Stimulated activated memory B cell treated with anti-CD40 and anti-IgM and Interleukin-4, amounts not matched to agents 10 μg/mL and 1 μg/mL and 100 μg/mL, for 72 hours (primary cell): ENCODE measurements at places on chromosomes 1 and 21.

GRCh38 chr1:151825751-151826660 is 5.6 kb downstream of the RORC start:
- no peak for ATAC-seq

DNA sequence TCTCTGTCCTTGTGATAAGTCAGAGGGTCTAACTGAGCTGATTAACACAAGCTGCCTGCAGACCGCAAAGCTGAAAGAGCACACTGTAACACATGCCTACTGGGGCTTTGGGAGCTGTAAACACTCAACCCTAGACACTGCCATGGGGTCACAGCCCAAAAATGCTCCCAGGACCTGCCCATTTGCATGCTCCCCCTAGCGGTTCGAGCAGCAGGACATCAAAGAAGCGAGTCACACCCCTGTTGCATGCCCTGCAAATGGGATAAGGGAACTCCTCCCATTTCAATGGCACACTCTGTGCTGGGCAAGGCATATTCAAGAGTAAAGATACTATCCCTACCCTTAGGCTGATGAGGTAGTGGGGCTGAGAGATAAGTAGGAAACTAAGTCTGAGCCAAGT is 22.8 kb downstream of the LCE3E start:
- no peak for ATAC-seq

DNA sequence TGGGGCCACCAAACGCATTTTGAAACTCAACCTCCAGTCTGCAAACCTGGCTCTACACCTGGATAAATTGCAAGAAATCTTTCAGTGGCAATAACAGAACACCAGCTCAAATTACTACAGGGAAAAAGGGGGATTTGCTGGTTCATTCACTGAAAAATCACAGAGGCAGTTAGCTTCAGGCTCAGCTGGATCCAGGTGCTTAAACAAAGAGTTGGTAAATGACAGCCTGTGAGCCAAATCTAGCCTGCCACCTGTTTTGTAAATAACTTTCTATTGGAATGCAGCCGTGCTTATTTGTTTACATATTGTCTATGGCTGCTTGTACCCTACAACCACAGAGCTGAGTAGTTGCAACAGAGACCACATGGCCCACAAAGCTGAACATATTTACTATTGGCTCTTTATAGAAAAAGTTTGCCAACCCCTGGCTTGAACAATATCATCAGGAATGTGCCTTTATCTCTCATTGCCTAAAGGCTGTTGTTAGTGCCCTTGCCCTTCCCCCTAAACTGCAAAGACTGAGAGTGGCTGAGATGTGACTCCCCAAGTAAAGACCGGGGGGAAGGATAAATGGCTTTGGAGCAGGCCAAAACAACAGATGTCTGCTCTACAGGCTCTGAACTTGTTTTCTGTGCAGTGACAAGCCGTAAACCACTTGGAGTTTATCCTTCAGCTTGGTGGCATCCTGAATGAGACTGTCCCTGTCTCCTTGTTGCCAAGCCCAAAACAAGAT is 21.5 kb upstream of the PTPRF start:
- ATAC-seq: no peak

- no peak for ATAC-seq
These were observed 52.4 kb upstream of the ACADM start for GRCh38 chr1:75672108-75672507.

DNA sequence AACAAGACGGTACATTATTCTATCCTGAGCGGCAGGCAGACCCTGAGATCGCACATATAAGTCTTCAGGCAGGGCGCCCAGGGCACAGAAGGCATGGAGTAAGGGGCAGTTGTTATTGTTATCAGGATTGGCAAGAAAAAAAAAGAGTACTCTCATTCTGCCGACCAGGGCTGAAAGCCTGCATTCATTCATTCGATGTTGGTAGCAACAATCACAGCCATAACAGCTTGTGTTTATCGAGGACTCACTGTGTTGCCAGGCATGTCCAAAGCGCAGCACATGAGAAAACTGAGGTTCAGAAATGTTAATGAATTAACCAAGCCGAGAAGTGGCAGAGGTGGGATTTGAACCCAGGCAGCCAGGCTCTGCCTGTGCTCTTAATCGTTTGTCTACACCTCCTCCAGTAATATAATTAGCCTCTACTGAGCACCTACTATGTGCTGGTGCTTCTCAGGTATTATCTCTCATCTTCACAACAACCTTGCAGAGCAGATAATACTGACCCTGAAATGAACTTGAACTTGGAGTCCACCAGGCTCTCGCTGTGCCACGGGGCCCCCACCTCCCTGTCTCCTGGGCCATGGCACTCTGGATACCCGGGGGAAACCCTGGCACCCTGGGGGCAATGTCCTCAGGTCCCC is 56.2 kb downstream of the TAS1R2 start:
- no peak for ATAC-seq

GRCh38 chr1:183039985-183040447 is 16.8 kb downstream of the LAMC1 start:
- no peak for ATAC-seq

GRCh38 chr21:34583926-34584563 is 30.9 kb downstream of the RCAN1 start:
- ATAC-seq: no peak

GRCh38 chr21:25809013-25809412 is 74.2 kb downstream of the GABPA start:
- ATAC-seq: no peak

DNA sequence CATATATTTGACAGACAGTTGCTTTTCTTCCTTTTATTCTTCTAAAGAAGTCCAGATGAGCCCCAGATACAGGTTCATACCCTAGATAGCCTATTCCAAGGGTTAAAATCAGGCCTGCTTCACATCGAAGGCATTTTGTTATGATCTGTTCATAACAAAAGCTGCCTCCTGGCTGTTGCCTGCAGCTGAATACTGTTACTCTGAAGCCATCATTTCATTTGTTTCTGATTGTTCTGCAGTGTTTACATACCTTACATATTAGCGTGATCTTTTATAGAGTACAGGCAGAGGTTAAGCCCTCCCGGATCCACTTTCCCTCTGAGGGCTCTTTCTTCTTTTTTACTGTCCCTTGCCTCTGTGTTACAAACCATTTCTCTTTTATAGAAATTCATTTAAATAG is 219.0 kb upstream of the HOOK1 start:
- no peak for ATAC-seq
